Activated CD4-positive, alpha-beta memory T cell treated with anti-CD3 and anti-CD28 coated beads for 36 hours (primary cell): ENCODE measurements at places on chromosomes 11 and 22. TPM values are rescaled to one million over a fixed set of nuclear protein-coding genes. Genes with fewer than 3 reads are reported as not detected.

The DUSP8 gene
- 1.6 TPM for total RNA-seq

The CST6 gene
- total RNA-seq: not detected

The GPR83 gene
- not detected for total RNA-seq

The SPTBN2 gene
- total RNA-seq: 1.5 TPM

The CEP126 gene
- 1.1 TPM for total RNA-seq

The GVQW3 gene
- total RNA-seq: 3.3 TPM

The KDM4D gene
- 1.4 TPM for total RNA-seq

The NARS2 gene
- total RNA-seq: 22.7 TPM

The OR51S1 gene
- not detected for total RNA-seq

The PHOX2A gene
- not detected for total RNA-seq

The SHISA8 gene
- 0.97 TPM for total RNA-seq

The ART1 gene
- not detected for total RNA-seq

The C22orf39 gene
- 23.5 TPM for total RNA-seq

The CHRNA10 gene
- 1.0 TPM for total RNA-seq

The OR51I1 gene
- total RNA-seq: not detected

The APOL5 gene
- total RNA-seq: not detected

The NLRP6 gene
- total RNA-seq: 1.2 TPM

The PTGDR2 gene
- 0.33 TPM for total RNA-seq

The GUCY1A2 gene
- total RNA-seq: not detected

The MUC6 gene
- total RNA-seq: not detected

The NR1H3 gene
- 14.0 TPM for total RNA-seq

The MAFF gene
- 15.5 TPM for total RNA-seq

The TIGD3 gene
- total RNA-seq: 1.00 TPM

The FGF19 gene
- not detected for total RNA-seq

The PLAAT5 gene
- total RNA-seq: 0.24 TPM

The KRTAP5-8 gene
- not detected for total RNA-seq

The FREY1 gene
- total RNA-seq: 0.88 TPM

The LSP1 gene
- total RNA-seq: 179 TPM

The ZBTB16 gene
- total RNA-seq: 9.7 TPM

The ANO3 gene
- total RNA-seq: not detected

The OR51B2 gene
- total RNA-seq: not detected

The NCAM1 gene
- total RNA-seq: not detected

The TESMIN gene
- 6.6 TPM for total RNA-seq

The L3MBTL2 gene
- 27.3 TPM for total RNA-seq

The C11orf16 gene
- total RNA-seq: not detected

The SLC16A8 gene
- 0.17 TPM for total RNA-seq

The DTX4 gene
- total RNA-seq: 0.07 TPM

The MUC5B gene
- total RNA-seq: not detected

The CCDC87 gene
- total RNA-seq: 0.12 TPM

The OR51F1 gene
- not detected for total RNA-seq

The GRK3 gene
- total RNA-seq: 7.5 TPM

The TSPAN18 gene
- total RNA-seq: 5.8 TPM

The CTR9 gene
- 37.6 TPM for total RNA-seq

The DCHS1 gene
- total RNA-seq: 0.90 TPM
